Activated CD4-positive, alpha-beta T cell treated with anti-CD3 and anti-CD28 coated beads for 1 hour (primary cell): ENCODE measurements at places on chromosomes 1 and 21.

DNA sequence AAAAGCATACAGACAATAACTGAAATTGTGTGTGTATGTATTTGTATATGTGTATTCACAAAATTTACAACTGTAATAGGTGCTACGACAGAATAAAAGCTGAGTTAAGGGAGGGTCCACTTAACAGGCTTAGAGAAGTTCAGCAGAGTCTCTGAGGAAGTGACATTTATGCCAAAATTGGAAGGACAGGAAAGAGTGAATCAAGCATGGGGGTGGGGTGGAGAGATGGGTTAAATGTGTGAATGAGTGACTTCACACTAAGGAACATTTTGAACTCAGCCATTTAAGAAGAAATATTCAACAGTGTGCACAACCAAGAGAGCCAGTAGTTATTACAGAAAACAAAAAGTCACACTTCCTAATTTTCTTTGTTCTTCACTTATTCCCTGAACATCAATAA is 53.8 kb upstream of the RGS1 start:
- no peak for DNase-seq

GRCh38 chr1:63248216-63248615 is 74.2 kb upstream of the FOXD3 start:
- no peak for DNase-seq

DNA sequence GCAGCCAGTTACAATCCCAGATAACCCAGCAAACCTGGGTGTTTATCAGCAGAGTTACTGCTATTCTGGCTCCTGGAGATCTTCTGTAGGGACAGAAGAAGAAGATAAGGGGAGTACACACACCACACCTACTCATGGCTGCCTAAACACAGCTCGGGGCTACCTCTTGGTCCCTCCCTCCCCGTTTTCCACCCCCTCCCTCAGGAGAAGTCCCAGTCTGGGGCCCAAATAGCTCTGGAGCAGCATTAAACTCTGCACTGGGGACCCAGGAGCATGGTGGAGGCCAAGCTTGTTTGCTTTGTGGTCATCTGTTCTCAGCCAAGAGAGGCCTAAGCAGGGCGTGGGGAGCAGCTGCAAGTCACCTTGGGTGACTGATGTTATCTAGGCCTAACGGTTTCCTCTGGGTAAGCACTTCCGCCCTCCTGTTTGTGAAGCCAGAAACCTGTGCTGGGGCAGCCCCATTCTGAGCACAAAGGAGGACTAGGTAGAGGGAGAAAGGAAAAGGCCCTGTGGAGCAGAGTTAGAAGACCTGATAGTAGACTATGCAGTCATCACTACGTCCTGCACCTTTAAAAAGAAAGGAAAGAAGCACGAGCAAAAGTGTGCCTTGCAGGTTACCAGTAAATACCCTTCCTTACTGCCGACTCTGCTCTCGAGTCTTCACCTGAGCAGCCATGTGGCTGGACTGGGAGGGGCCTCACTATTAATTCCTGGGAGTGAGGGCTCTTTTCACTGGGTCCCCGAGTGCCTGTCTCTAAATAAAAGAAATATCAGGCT is 2.0 kb upstream of the RCSD1 start:
- DNase-seq = peak; percentile 50

GRCh38 chr1:184326278-184326677 is 60.6 kb upstream of the C1orf21 start:
- DNase-seq = no peak

GRCh38 chr1:153773096-153773921 is 1.9 kb upstream of the SLC27A3 start:
- no peak for DNase-seq

- no peak for DNase-seq
These were observed 80.5 kb upstream of the TTC39A start for GRCh38 chr1:51410568-51411460.

- DNase-seq = no peak
These were observed 19.5 kb downstream of the FAAH start for GRCh38 chr1:46413596-46413985.

DNA sequence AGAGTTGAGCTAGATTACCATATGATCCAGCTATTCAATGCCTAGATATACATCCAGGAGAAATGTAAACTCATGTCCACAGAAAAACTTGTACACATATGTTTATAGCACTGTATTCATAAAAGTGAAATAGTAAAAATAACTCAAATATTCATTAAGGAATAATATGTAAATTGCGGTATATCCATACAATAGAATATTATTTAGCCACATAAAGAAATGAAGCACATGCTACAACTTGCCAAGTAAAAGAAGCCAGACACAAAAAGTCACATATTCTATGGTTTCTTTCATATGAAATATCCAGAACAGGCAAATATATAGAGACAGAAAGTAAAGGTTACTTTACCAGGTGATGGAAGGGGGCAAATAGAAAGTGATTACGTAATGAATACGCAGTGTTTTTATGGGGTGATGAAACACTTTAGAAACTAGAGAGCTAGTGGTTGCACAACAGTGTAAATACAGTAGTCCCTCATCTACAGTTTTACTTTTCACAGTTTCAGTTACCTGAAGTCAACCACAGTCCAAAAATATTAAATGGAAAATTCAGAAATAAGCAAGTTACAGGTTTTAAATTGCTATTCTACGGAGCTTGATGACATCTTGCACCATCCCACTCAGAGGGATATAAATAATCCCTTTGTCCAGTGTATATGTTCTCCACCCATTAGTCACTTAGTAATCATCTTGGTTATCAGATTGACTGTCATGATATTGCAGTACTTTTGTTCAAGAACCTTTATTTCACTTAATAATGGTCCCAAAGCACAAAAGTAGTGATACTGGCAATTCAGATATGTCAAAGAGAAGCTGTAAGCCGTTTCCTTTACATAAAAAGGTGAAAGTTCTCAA is 62.3 kb downstream of the ZNF644 start:
- DNase-seq = no peak

- no peak for DNase-seq
These were observed 164.1 kb upstream of the POGK start for GRCh38 chr1:166675213-166675612.

GRCh38 chr1:216883518-216883917 is 160.3 kb upstream of the ESRRG start:
- DNase-seq = no peak

DNA sequence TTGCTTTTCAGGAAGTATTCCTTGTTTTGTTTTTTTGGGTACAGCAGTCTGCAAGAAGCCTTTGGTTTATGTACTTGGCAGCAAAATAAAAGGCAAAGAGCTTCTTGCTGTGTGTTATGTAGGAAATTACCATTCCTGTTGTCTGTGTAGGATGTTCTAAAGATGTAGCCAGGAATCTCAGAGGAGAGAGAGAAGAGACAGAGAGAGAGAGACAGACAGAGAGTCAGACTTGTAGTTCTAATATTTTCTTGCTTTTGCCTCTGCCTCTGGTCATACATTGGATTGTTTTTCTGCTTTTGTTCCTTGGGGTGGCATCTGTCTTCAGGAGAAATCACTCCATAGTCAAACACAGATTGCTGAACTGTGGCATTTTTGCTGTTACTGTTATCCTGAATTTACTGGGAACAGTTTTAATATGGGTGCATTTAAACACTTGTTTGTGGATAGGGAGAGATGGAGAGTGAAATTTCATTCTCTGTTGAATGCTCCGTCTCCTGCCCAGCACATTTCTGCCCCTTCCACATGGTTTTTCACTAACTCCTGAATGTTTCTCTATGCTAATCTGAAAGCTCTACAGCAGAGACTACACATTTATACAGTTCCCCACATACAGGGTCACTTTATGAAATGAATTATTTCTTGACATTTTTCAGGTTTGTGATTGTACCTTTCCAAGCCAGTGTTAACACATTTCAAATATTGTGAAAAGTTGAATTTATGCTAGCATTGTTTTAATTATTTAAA is 49.8 kb downstream of the POU2F1 start:
- no peak for DNase-seq

GRCh38 chr1:59360170-59360569 is 63.3 kb downstream of the FGGY start:
- DNase-seq = no peak

DNA sequence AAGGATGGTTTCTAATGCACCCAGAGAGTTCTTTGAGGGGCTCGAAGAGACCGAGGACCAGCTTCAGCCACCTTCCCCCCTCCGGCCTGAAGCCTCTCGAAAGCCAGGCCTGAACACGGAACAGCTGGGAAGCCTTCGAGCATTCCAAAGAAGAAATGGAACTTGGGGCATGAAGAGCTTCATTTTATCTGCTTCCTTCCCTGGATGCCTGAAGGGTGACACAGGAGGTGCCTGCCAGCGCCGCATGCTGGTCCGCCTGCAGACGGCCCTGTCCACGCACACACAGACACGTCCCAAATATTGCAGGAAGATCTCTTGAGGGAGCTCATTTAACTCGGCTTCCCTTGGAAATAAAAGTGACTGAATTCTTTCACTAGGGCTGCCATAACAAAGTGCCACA is 73.7 kb downstream of the TOMM20 start:
- no peak for DNase-seq
